ENCODE measurements at places on chromosomes 6 and 20.

GRCh38 chr6:42059743-42060142, 9.4 kb downstream of the TAF8 start:
- DNase-seq = no peak

DNA sequence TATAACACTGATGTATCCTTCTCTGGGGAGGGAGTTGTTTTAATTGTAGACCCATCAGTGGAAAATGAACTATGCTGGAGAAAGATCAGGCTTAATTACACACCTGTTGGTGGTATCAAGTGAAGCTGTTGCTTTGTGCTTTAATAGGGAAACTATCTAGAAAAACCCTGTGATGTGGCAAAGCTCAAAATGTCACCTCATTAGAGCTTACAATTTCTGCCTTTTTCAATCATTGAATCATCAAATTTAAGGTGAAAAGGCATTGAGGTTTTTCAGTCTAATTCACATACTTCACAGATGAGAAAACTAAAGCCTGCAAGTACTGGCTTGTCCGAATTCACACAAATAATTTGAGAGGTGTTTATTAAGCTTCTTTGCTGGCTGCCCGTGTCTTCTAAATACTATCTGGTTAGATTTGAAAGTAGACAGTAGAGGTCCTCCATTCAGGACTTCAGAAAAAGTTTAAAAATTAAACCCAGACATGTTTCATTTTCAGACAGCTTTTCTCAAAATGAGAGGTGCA, 143.3 kb upstream of the MAP3K7 start:
- no peak for DNase-seq

- DNase-seq = no peak
Observed at GRCh38 chr6:95830859-95831557, 184.8 kb upstream of the FUT9 start.

GRCh38 chr20:12269579-12269978, 351.9 kb downstream of the BTBD3 start:
- DNase-seq = no peak

Data from GM13977 (cell line).